Mucosa of descending colon (tissue), 3 donors: ENCODE measurements at places on chromosomes 1 and 21. TPM values are rescaled to one million over a fixed set of nuclear protein-coding genes. Genes with fewer than 3 reads are reported as not detected.

DNA sequence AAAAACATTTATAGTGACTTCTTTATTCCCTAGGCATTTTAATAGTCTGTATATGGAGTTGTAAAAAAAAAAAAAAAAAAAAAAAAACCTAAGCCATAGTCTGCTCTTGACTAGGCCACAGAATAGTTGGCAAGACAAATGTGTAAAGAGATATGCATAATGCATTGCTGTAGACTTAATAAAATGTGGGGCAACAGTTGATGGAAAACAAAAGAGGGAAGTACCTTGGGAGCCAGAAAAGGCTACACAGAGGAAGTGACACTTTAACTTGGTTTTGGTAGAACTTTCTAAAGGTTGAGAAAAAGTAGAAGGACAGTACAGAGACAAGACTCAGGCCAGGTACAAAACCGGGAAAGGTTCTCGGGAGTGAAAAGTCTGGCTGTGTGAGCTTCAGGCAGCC lies 802.9 kb upstream of the ADAMTS5 start:
- no peak for DNase-seq

DNA sequence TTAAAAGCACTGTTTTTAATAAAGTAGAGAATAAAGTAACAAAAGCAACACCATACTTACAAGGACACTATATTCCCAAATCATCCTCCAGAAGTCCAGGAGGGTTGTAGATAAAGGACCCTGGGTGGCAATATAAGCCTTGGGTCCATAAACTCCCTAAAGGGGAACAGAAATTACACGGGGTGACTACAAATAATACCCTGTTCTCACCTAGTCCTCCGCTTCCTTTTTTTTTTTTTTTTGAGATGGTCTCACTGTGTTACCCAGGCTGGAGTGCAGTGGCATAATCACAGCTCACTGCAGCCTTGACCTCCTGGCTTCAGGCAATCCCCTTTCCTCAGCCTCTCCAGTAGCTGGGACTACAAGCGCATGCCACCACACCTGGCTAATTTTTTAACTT lies 13.1 kb downstream of the PTPN22 start:
- DNase-seq = no peak

- no peak for DNase-seq
Measured at GRCh38 chr1:92026806-92027205, 3.0 kb upstream of the EPHX4 start.

- DNase-seq = no peak
Measured at GRCh38 chr1:71831646-71832045, 450.7 kb downstream of the NEGR1 start.

DNA sequence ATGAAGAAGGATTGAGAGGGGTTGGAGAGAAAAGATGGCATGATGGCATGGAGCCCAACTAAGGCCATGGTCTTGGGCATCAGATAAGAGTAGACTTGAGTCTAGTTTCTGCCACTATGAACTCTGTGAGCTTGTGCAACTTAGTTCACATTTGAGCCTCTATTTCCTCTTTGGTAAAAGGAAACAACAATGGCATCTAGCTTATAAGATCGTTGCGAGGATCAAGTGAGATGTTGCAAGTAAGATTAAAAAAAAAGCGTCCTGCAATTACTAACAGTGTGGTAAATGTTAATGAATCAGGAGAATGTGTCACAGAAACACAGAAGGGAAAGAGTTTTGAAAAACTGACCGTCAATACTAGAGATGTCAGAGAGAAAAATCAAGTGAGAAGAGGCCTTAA lies 202.9 kb upstream of the FGGY start:
- DNase-seq = no peak

TMPRSS15 gene
- not detected for total RNA-seq

IGSF9 gene
- total RNA-seq = 70.8 TPM
